Left renal pelvis (tissue), 4 donors: ENCODE measurements at places on chromosomes 11 and 22. TPM values are rescaled to one million over a fixed set of nuclear protein-coding genes. Genes with fewer than 3 reads are reported as not detected.

Gene UPK3A
- polyA plus RNA-seq = 0.22 TPM

Gene ZNRF3
- polyA plus RNA-seq = 29.1 TPM

Gene MRGPRX3
- polyA plus RNA-seq = not detected

Gene PATZ1
- 71.0 TPM for polyA plus RNA-seq

Gene CST6
- not detected for polyA plus RNA-seq

Gene IGF2
- polyA plus RNA-seq = 939 TPM

Gene LTO1
- 42.1 TPM for polyA plus RNA-seq

Gene SHANK2
- polyA plus RNA-seq = 4.5 TPM

Gene CYB5R3
- polyA plus RNA-seq = 142 TPM

Gene KCNJ11
- 2.7 TPM for polyA plus RNA-seq

Gene MPZL3
- polyA plus RNA-seq = 5.0 TPM

Gene PHLDB1
- 66.2 TPM for polyA plus RNA-seq

Gene PAX6
- not detected for polyA plus RNA-seq

Gene MMP3
- not detected for polyA plus RNA-seq

Gene SNAP29
- polyA plus RNA-seq = 33.9 TPM

Gene BRSK2
- polyA plus RNA-seq = 1.1 TPM

Gene PHOX2A
- 0.42 TPM for polyA plus RNA-seq

Gene HSPB2
- polyA plus RNA-seq = 1.7 TPM

Gene F2
- 0.41 TPM for polyA plus RNA-seq

Gene MUC6
- 38.7 TPM for polyA plus RNA-seq

Gene PRMT3
- 16.4 TPM for polyA plus RNA-seq

Gene OR10D3
- not detected for polyA plus RNA-seq

Gene FAT3
- 13.3 TPM for polyA plus RNA-seq

Gene TRIM29
- 0.90 TPM for polyA plus RNA-seq

Gene DCDC1
- polyA plus RNA-seq = 4.4 TPM

Gene TNNI2
- polyA plus RNA-seq = 0.45 TPM

Gene TCF20
- 25.9 TPM for polyA plus RNA-seq

Gene TMEM184B
- 35.8 TPM for polyA plus RNA-seq

Gene NXPE2
- 0.37 TPM for polyA plus RNA-seq

Gene KCNK4
- polyA plus RNA-seq = not detected

Gene CHRNA10
- polyA plus RNA-seq = 3.5 TPM

Gene ACR
- 0.53 TPM for polyA plus RNA-seq

Gene RIMBP3B
- polyA plus RNA-seq = not detected

Gene CALCA
- polyA plus RNA-seq = 13.1 TPM
